ENCODE measurements at places on chromosomes 2 and 18.

GRCh38 chr2:127410871-127411652 is 7.2 kb upstream of the PROC start:
- peak overlapping the region; percentile 78 for H3K27ac ChIP-seq
- peak overlapping the region; percentile 64 for H3K4me3 ChIP-seq
- H3K36me3 ChIP-seq = no peaks in the 10 kb centered on the region
- no peaks in the 10 kb centered on the region for H3K27me3 ChIP-seq
- peaks cover 19% of the 10 kb centered on the region for H3K4me1 ChIP-seq

DNA sequence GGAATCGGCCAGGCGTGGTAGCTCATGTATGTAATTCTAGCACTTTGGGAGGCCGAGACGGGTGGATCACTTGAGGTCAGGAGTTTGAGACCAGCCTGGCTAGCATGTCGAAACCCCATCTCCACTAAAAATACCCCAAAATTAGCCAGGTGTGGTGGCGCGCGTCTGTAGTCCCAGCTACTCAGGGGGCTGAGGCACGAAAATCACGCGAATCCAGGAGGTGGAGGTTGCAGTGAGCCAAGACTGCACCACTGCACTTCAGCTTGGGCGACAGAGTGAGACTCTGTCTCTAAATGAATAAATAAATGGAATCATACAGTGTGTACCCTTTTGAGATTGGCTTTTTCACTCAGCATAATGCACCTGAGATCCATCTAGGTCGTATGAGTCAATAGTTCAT is 19.4 kb upstream of the TTC39C start:
- peaks cover 44% of the 10 kb centered on the region for H3K4me1 ChIP-seq
- H3K27ac ChIP-seq = peak overlapping the region; percentile 10
- ATAC-seq = no peak
- H3K36me3 ChIP-seq = no peaks in the 10 kb centered on the region

- ATAC-seq = peak; percentile 87
- peaks cover 90% of the 10 kb centered on the region for H3K36me3 ChIP-seq
- H3K4me1 ChIP-seq = peaks cover 36% of the 10 kb centered on the region
- peak overlapping the region; percentile 93 for H3K27ac ChIP-seq
- H3K4me3 ChIP-seq = peak overlapping the region; percentile 52
- no peaks in the 10 kb centered on the region for H3K27me3 ChIP-seq
Observed at GRCh38 chr2:98551316-98551715, 57.0 kb downstream of the COA5 start.

DNA sequence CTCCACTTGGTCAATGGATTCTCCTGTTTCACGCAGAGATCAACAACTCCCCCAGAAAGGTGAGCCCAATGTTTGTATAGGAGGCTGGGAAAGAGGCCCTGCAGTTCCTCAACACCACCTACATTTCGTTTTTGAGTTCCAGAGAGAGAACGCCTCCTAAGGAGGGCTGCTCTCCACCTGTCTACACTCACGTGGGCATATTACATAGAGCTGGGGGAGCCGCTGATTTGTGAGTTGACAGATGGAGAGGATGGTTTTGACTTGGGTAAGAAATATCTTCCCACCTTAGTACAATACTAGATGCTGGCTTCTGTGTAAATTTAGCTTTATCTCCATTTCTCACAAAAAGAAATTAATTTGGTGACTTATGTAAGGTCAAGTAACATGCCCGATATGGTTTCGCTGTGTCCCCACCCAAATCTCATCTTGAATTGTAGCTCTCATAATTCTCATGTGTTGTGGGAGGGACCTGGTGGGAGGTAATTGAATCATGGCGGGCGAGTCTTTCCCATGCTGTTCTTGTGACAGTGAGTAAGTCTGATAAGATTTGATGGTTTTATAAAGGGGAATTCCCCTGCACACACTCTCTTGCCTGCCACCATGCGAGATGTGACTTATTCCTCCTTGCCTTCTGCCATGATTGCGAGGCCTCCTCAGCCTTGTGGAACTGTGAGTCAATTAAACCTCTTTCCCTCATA is 274.5 kb upstream of the PXDN start:
- no peaks in the 10 kb centered on the region for H3K36me3 ChIP-seq
- H3K27ac ChIP-seq = no peak overlapping the region
- ATAC-seq = peak; percentile 49

- no peak overlapping the region for H3K27ac ChIP-seq
- H3K4me1 ChIP-seq = no peaks in the 10 kb centered on the region
- H3K36me3 ChIP-seq = peaks cover 100% of the 10 kb centered on the region
- H3K4me3 ChIP-seq = no peak overlapping the region
- peak; percentile 57 for ATAC-seq
Observed at GRCh38 chr2:229800997-229801754, 86.8 kb upstream of the DNER start.

DNA sequence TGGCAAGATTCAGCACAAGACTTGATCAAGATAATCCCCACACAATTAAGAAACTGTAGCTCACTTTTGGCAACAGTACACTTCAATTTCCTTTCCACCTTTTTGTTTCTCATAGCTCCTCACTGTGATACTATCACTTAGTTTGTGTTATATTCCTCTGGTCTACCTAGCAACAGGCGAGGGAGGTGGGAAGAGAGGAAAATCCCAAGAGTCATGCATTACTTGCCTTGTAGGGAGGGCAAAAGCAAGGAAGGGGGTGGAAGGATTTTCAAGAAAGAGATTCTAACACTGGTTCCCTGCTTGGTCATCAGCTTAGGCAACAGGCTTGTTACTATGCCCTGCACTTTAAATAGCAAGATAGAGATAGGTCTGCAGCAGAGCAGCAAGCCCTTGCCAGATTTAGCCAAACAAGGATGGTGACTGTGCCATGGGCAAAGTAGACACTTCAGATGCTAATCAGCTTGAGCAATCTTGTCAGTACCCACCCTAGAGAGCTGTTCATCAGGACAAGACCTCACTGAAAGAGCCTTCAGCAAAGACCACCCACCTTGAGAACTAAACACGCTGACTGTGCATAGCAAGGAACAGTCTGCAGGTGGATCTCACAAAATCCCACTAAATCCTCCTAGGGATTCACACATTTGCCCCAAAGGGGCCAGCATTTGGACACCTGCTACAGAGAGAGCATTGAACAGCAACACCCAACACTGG is 134.6 kb downstream of the MBD2 start:
- ATAC-seq = no peak
- no peak overlapping the region for H3K4me3 ChIP-seq
- peaks cover 19% of the 10 kb centered on the region for H3K4me1 ChIP-seq
- H3K27ac ChIP-seq = no peak overlapping the region
- H3K27me3 ChIP-seq = no peaks in the 10 kb centered on the region

DNA sequence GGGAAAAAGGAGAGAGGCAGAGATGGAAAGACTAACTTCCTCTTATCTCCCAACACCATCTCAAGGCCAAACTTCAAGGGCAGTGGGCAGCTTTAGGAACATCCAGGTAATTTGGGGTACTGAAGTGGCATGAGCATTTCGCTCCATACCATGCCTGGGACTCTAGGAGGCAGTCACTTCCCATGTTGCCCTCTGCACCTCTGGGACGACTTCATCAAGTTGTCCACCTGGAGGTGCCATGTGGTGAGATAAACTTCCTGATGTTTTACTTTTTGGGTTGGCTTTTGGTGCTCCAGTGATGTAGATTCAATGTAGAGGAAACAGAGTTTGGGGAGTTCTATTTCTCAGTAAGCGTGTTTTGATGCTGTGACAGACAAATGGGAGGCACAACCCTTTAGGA is 56.3 kb upstream of the UPP2 start:
- H3K4me3 ChIP-seq = no peak overlapping the region
- H3K27me3 ChIP-seq = peaks cover 20% of the 10 kb centered on the region

DNA sequence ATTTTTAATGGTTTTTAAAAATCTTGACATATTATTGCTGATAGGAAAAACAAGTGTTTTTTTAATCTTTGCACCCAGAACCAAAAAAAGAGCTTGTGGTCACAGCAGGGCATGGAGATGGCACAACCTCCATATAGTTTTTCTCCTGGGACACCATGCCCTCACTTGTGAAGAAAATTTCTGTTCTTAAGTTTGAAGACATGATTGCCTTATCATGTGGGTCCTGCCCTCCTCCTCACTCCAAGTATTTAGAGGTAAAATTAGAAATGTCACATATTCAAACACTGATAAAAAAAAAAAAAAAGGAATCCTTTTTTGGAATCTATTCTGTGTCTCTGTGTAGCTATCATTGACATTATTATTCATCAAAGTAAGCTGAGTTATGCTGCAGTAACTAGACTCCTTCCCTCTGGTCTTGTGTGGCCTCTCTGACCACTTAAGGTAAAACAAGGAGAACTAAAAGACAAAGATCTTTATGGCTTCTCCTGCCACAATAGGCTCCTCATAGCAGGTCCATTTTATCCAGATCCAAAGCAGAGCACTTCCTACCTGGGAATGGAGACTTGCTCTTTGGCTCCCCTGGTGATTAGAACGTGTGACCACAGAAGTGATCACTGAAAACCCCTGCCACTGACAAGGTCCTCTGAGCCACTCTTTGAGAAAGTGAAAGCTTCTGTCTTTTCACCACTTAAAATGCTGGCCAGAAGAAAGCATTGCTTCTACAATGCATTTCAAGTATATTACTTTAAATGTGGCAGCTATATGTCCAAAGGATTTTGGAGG is 19.8 kb downstream of the ADD2 start:
- H3K27ac ChIP-seq = no peak overlapping the region
- peaks cover 13% of the 10 kb centered on the region for H3K27me3 ChIP-seq
- ATAC-seq = no peak
- no peaks in the 10 kb centered on the region for H3K4me1 ChIP-seq

DNA sequence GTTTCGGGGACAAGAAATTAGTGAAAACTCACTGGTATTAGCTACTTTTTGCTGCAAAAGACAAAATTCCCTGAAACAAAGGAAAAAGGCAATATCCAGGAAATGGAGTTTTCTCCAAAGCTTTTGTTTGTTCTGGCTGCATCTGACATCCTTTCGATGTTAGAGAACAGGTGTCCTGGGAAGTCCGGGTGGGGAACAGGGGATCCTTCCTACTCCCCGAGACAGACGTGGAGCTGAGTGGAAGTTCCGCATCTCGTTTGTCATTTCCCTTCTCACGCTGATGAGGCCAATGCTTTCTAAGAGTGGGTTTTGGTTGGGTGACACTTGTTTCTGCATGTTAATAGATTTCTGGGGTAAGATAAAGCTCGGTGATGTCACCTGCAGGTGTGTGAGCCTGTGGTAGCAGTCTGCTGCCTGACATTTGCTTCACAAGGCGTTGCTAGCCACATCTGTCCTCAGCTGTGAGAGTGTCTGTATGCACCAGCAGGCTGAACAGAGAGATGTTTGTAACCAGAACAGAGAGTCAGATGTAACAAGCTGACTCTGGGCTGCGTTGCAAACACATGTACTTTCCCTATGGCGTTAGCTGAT is 125.9 kb downstream of the ACOXL start:
- peaks cover 31% of the 10 kb centered on the region for H3K4me1 ChIP-seq
- peak; percentile 95 for ATAC-seq
- no peaks in the 10 kb centered on the region for H3K36me3 ChIP-seq
- H3K27ac ChIP-seq = peak overlapping the region; percentile 39

DNA sequence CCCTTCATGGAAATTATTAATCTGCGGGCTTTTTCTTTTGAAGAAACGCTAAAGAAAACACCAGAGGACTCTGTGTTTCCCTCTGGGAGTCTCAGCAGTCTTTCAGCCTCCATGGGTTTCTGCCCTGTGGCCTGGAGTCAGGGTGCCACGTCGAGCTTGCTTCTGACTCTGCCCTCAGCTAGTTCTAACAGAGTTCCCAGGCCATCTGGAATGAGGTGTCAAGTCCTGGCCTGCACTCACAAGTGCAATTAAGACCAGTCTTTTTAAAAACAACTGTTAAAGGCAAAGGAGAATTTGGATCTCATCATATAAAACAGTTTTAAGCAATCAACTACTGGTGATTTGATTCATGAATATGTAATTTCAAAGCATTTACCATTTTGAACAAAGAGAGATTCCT is 157.3 kb downstream of the RHBDD1 start:
- peaks cover 35% of the 10 kb centered on the region for H3K36me3 ChIP-seq
- H3K27me3 ChIP-seq = no peaks in the 10 kb centered on the region
- H3K4me1 ChIP-seq = peaks cover 18% of the 10 kb centered on the region

- H3K36me3 ChIP-seq = no peaks in the 10 kb centered on the region
- H3K27ac ChIP-seq = no peak overlapping the region
- H3K27me3 ChIP-seq = peaks cover 11% of the 10 kb centered on the region
- no peaks in the 10 kb centered on the region for H3K4me1 ChIP-seq
- no peak for ATAC-seq
Observed at GRCh38 chr2:220695397-220696279, 876.5 kb downstream of the EPHA4 start.

DNA sequence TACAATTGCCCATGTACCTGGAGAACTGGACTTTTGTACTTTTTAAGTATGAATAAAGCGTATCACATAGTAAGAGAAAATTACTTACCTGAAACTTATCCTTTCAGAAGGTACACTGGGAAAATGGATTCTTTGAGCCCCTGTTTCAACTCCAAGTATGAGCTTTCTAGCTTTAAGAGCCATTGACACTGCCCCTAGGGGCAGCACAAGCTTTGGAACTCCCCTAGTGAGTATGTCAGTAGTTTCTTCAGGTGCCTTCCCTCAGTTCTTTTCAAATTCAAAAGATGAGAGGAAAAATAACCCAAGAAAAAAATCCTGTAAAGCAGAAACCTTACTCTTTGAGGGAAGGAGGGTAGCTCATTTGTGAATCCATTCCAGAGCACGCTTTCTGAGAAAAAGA is 124.1 kb downstream of the MEMO1 start:
- peaks cover 24% of the 10 kb centered on the region for H3K36me3 ChIP-seq
- no peaks in the 10 kb centered on the region for H3K4me1 ChIP-seq
- no peaks in the 10 kb centered on the region for H3K27me3 ChIP-seq
- ATAC-seq = no peak
- no peak overlapping the region for H3K4me3 ChIP-seq

DNA sequence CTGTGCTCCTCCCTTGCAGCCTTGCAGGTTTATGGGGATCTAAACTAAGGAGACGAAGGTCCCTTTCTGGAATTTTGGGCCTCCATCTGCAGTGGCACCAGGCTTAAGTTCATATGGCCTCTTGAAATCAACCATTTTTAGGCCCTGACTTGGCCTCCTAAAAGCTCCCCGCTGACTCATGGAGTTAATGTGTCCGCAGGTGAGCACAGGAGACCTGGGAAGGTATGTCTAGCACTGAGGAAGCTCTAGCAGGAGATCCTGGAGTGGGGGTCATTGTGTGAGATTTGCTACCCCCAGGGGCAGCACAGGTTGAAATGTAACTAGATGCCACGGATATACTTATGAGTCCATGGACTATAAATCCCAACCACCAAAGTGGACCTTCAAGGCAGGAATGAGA is 95.9 kb upstream of the CELF4 start:
- no peaks in the 10 kb centered on the region for H3K36me3 ChIP-seq
- no peak overlapping the region for H3K27ac ChIP-seq
- H3K27me3 ChIP-seq = no peaks in the 10 kb centered on the region
- no peak overlapping the region for H3K4me3 ChIP-seq

- H3K36me3 ChIP-seq = no peaks in the 10 kb centered on the region
- no peaks in the 10 kb centered on the region for H3K27me3 ChIP-seq
- H3K27ac ChIP-seq = no peak overlapping the region
- H3K4me3 ChIP-seq = no peak overlapping the region
- ATAC-seq = no peak
Observed at GRCh38 chr2:154375579-154375931, 322.9 kb upstream of the KCNJ3 start.

DNA sequence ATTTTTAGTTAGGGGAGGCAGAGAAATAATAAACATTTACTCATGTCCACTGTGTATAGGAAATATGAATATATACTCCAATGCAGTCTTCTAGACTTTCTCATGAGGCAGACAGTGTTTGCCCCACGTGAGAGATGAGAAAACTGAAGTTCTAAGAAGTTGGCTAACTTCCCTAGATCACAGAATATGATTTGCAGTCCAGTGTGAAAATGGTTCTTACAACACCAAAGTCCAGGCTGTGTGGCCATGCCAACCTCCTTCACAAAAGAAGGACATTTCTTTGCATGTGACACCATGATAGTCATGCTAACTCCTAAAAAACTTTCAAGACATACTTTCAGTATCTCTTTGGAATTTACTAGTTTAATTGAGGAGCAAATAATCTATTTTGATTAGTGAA is 143.7 kb downstream of the IRS1 start:
- no peak for ATAC-seq
- H3K4me1 ChIP-seq = peaks cover 7% of the 10 kb centered on the region
- H3K27me3 ChIP-seq = no peaks in the 10 kb centered on the region
- H3K4me3 ChIP-seq = no peak overlapping the region
- no peaks in the 10 kb centered on the region for H3K36me3 ChIP-seq

Measured in activated T-helper 17 cell treated with anti-CD3 and anti-CD28 coated beads, Interleukin-2, amount 50 U/mL, for 72 hours (primary cell).